ENCODE measurements at places on chromosomes 7 and 10.

GRCh38 chr7:17109020-17109419 lies 189.4 kb upstream of the AHR start:
- DNase-seq = no peak

GRCh38 chr10:109892931-109893330 lies 30.4 kb downstream of the XPNPEP1 start:
- no peak for DNase-seq

DNA sequence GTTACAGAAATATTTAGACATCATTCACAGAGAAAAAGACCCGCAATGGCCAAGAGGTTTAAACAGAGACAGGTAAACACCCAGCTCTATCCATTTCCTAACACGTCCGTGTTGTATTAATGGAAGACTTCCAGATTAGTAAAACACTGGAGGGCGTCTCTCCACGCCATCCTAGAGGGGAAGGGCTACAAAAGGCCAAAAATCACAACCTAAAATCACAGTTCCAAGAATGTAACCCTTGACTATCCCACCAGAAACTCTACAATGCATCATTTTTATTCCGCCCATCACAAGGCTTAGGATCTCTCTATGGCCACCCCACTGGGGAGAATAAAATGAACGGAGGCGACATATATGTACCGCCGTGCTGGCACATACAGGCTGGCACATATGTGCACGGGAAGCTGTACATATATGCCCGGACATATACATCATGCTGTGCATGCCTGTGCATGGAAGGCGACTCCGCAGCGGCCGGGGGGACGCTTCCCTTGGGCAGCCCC lies 734 bp downstream of the PCLO start:
- no peak for DNase-seq

DNA sequence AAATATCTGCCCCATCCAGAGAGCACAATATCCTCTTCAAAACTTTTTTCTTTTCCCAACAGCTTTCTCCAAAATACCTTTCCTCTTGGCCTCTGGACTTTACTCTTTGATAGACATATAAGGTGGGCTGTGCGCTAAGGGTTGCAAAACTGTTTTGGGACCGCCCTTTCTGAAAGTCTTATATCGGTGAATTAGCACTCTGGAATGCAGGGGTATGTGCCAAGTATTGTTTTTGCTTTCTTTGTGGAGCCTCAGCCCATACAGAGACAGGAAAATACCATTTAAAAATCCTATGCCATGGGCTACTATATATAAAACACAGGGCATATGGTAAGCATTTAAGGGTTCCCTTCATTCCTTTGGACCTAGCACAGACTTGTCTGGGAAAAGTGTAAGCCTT lies 37.7 kb downstream of the PPP1R17 start:
- DNase-seq = no peak

DNA sequence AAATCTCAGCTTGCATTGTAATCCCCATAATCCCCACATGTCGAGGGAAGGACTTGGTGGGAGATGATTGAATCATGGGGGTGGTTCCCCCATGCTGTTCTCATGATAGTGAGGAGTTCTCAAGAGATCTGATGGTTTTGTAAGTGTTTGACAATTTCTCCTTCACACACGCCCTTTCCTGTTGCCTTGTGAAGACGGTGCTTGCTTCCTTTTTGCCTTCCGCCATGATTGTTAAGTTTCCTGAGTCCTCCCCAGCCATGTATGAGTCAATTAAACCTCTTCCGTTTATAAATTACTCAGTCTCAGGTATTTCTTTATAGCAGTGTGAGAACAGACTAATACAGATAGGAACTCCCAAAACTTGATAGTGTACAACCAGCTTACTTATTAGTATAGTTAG lies 98.6 kb downstream of the CREM start:
- no peak for DNase-seq

- no peak for DNase-seq
These were observed 74.5 kb downstream of the C1GALT1 start for GRCh38 chr7:7256731-7257274.

- DNase-seq = no peak
These were observed 982 bp downstream of the COBL start for GRCh38 chr7:51315393-51316261.

DNA sequence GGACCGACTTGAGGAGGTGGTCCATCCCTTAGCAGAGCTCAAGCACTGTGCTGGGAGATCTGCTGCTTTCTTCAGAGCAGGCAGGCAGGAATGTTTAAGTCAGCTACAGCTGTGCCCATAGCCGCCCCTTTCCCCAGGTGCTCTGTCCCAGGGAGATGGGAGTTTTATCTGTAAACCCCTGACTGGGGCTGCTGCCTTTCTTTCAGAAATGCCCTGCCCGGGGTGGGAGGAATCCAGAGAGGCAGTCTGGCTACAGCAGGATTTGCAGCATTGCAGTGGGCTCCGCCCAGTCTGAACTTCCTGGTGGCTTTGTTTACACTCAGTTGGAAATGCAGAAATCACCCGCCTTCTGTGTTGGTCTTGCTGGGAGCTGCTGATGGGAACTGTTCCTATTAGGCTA lies 51.2 kb upstream of the SEMA3A start:
- no peak for DNase-seq

DNA sequence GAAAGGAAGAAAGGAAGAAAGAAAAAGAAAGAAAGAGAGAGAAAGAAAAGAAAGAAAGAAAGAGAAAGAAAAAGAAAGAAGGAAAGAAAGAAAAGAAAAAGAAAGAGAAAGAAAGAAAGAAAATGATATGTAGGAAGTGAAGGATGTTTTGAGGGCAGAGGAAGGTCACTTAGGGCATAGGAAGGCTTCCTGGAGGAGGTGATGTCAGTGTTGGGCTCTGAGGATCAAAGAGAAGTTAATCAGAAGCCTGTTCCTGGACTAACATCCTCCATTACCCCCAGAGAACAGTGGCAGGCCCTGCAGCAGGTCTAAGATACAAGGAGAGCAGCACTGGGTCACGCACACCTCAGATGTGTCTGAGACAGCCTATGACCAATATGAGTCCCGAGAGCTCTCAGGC lies 54.7 kb upstream of the CALN1 start:
- no peak for DNase-seq

- DNase-seq = no peak
These were observed at the start of gene HABP2 for GRCh38 chr10:113552701-113553100. Gene HABP2, plus strand, starts transcription at chr10:113553053. Its CDS starts 69 bp downstream, at chr10:113553122.

DNA sequence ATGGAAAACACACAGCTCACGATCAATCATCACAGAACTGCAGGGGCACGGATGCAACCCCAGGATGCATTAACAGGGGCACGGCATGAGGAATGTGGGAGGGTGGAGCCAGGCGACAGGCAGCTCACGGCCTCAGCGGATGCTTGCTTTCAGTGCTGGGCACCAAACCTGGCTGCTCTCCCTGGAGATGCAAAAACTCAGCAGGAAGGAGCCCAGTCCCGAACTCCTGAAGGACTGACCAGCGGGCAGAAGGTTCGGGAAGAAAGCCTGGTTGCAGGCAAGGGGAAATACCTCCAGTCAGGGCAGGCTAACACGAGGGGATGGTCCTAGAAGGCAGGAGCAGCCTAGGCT lies 66.8 kb downstream of the CHST15 start:
- DNase-seq = no peak

DNA sequence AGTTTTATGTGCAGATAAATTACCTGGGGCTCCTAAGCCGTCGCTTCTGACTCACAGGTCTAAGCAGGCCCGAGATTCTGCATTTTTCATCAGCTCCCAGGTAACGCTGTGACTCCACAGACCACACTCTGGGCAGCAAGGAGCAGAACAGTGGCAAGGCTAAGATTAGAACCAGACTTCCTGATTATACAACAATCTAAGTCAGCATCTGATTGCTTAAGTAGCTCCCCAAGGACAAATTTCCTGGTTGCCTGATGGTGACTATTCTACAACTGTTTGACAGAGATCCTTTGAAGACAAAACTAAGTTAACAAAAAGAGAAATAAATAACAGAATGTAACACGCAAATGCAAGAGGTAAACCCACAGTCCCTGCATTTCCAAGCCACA lies 69.0 kb downstream of the CREB3L2 start:
- DNase-seq = no peak

Measured in activated T-helper 1 cell treated with anti-CD3 and anti-CD28 coated beads, Interleukin-2, amount 50 U/mL, for 16 hours (primary cell).